ENCODE measurements at places on chromosomes 16 and 17. TPM values are rescaled to one million over a fixed set of nuclear protein-coding genes. Genes with fewer than 3 reads are reported as not detected.

The GINS3 gene
- 24.2 TPM for total RNA-seq

The ACE gene
- 1.7 TPM for total RNA-seq

The PSMC3IP gene
- 35.2 TPM for total RNA-seq

The GHDC gene
- total RNA-seq, result 18.2 TPM

The CAVIN1 gene
- 438 TPM for total RNA-seq

The TEX14 gene
- 0.29 TPM for total RNA-seq

The ZNF597 gene
- total RNA-seq, result 0.90 TPM

The TBC1D3L gene
- 13.3 TPM for total RNA-seq

The KRTAP3-2 gene
- not detected for total RNA-seq

The C16orf96 gene
- 0.03 TPM for total RNA-seq

The KRTAP1-5 gene
- not detected for total RNA-seq

The KCTD5 gene
- total RNA-seq, result 45.0 TPM

The BRD7 gene
- total RNA-seq, result 62.1 TPM

The CIITA gene
- 0.05 TPM for total RNA-seq

The NOTUM gene
- total RNA-seq, result 0.32 TPM

The ABCC12 gene
- total RNA-seq, result 0.03 TPM

The KRTAP16-1 gene
- not detected for total RNA-seq

The MLYCD gene
- total RNA-seq, result 2.1 TPM

The SNX20 gene
- not detected for total RNA-seq

The SLC12A3 gene
- total RNA-seq, result not detected

The HLF gene
- 0.08 TPM for total RNA-seq

The KRT13 gene
- total RNA-seq, result 0.36 TPM

The PDIA2 gene
- total RNA-seq, result 0.31 TPM

The OR1A1 gene
- not detected for total RNA-seq

The HOXB1 gene
- not detected for total RNA-seq

The STH gene
- not detected for total RNA-seq

The KCNH6 gene
- not detected for total RNA-seq

The PIRT gene
- total RNA-seq, result not detected

The SLC52A1 gene
- total RNA-seq, result 0.68 TPM

The SEZ6L2 gene
- total RNA-seq, result 19.9 TPM

The ARHGAP44 gene
- total RNA-seq, result 2.8 TPM

Data from A549 treated with GW870086 at 1 μM for 4 hours (cell line).